ENCODE measurements at places on chromosomes 16 and 17.

GRCh38 chr17:59851439-59852375 lies 41.0 kb downstream of the TUBD1 start:
- no peak for DNase-seq

DNA sequence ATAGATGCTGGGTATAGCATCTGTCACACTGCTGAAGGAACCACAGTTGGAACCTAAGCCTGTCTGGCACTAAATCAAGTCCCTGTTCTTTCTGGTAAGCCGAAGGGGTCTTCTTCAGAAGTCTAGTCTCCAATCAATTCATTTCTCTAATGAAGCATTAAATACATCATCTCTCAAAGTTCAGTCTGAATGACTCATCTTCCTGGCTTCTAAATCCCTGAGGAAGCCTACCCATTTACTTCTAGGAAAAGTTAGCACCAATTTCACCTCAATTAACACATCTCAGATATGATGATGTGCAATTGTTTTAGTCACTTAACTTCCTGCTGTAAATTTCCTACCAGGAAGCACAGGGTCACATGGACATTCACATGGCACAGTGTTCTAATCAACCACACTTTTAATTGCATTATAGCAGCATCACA lies 49.9 kb downstream of the TEX14 start:
- no peak for DNase-seq

DNA sequence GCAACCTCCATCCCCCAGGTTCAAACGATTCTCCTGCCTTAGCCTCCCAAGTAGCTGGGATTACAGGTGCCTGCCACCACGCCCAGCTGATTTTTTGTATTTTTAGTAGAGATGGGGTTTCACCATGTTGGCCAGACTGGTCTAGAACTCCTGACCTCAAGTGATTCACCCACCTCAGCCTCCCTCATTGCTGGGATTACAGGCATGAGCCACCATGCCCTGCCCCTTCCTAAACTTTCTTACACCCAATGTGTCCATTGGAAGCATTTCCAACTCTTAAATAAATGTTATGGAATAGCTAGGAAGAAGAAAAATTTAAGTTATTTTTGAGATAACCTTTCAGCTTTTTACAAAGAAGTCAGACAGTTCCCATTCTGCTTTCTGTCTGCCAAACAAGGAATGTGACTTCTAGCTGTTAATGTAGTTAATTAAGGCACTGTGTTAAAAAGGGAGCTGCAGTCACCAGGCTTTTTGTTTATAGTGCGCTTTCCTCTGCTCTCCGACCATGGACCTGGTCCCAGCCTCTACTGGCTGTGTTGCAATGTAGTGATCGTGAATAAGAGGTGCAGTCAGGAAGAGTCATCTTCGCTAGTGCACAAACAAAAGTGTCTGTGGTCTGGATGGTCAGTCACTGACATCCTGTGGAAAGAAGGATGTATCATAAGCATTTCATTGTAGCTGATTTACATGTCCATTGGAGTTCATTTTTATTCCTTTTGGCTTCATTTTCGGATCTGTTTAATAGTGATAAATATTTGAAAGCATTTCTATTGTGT lies 39.7 kb downstream of the USP10 start:
- no peak for DNase-seq

DNA sequence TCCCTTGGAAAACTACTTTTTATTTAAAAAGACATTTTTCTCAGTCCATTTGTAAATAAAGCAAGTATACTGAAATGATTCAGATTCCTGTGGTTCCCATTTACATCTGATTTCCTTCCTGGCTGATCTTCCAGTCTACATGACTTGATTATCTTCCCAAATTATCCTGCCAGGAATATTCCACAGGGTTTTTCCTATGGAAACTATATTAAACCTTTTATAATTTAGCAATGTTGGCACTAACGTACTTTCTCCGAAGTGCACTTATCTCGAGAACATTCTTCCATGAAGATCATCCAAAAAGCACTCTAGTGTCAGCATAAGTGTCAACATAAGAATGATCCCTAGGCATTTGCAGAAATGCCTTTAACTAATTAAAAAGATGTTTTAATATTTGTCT lies 347.7 kb upstream of the KIF2B start:
- DNase-seq, result no peak

DNA sequence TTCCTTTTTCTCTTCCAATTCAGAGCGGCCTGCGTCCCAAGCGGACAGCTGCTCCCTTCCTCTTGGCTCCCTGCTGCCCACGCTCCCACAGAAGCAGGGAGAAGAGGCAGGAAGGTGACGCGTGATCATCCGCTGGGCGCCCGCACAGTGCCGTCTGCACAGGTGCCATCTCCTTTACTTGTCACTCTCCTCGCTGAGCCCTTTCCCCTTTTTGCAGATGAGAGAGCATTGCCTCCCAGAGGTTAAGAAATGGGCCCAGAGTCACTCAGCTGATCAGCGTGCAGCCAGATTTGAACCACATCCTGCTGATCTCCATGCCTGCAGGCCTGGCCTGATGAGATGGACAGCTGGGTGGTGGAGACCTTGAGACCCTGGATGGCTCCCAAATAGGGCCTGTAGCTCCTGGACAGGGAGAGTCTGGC lies 299.8 kb downstream of the SEC14L1 start:
- peak; percentile 64 for DNase-seq

GRCh38 chr16:52861614-52862022 lies 191.1 kb downstream of the CHD9NB start:
- DNase-seq, result no peak

- DNase-seq, result no peak
Measured at GRCh38 chr17:82019690-82020571, 2.7 kb downstream of the CENPX start.

Data from dorsolateral prefrontal cortex (tissue), 122 donors.